Hepatic stellate cell (primary cell): ENCODE measurements at places on chromosomes 7 and 10.

DNA sequence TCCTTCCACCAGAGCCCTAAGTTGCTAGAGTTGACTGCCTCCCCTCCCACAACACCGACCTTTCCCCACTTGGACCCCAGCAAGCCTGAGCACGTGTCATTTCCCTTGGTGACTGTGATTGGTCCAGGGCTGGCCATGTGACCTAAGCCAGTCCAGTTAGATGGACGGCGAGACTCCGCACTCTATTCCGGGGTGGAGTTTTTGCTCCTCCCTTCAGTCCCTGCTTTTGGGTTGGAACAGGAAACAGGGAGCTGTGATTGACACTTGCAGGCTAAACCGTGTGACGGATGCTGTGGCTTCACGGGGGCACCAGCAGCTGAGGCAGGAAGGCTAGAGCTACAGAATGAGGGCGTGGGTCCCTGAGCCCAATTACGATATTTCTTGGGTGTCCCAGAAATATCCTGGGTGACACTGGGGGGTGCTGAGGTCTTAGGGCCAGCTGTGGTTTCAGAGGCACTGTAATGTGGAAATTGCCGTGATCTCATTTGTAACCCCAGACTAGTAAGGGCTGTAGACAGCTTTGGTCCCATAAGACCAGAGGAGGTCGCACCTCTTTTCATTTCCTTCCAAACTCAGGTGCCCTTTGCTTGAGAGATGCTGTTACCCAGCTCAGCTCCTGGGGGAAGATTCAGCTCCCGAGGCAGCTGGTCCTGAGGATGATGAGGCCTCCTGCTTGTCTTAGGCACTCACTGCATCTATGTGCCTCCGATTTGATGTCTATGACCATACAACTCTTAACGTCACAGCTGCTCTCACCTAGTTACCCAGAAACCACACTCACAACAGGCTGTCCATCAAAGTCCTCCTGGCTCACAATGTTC, 102.7 kb upstream of the NPTX2 start:
- no peak for DNase-seq

GRCh38 chr7:94188350-94188749, 184.2 kb upstream of the BET1 start:
- DNase-seq: no peak

DNA sequence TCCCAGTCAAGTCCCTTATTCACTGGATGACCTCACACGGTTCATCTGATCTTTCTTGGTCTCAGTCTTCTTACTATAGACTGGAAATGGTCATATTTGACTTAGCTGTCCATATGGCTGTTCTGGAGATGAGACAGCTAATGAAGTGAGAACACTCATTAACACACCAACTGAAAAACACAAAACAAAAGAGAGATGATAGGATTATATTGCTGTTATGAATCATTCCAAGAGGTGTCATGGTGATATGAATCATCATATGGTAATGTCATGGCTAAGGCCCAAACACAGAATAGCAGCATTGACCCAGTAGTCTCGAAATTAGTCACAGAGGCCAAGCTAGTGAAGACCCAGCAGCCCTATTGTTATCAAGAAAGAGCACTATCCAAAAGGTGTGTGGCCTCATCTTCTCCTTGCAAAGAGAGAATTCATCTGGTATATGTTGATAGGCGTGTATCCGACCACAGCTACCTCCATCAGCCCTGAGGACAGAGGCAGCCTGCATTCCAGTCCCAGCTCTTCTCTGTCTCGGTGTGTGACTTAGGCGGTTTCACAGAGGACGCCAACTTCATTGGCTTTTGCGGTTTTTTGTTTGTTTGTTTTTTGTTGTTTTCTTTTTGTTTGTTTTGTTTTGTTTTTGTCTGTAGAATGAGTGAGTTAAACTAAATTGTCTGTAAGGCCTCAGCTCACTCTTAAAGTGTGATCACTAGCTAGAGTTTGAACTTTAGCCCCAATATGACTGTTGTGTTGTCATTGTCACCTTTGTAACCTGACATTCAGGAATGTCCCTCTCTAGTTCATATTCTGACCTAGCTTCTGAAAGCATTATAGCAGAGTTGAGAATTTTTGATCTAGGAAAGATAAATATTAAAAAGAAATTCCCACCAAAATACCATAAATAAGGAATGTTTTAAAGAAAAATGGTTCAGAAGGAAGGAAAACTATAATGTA, 97.4 kb upstream of the PDCD4 start:
- DNase-seq: peak; percentile 78

GRCh38 chr7:122858320-122858719, 27.9 kb downstream of the CADPS2 start:
- DNase-seq: no peak

DNA sequence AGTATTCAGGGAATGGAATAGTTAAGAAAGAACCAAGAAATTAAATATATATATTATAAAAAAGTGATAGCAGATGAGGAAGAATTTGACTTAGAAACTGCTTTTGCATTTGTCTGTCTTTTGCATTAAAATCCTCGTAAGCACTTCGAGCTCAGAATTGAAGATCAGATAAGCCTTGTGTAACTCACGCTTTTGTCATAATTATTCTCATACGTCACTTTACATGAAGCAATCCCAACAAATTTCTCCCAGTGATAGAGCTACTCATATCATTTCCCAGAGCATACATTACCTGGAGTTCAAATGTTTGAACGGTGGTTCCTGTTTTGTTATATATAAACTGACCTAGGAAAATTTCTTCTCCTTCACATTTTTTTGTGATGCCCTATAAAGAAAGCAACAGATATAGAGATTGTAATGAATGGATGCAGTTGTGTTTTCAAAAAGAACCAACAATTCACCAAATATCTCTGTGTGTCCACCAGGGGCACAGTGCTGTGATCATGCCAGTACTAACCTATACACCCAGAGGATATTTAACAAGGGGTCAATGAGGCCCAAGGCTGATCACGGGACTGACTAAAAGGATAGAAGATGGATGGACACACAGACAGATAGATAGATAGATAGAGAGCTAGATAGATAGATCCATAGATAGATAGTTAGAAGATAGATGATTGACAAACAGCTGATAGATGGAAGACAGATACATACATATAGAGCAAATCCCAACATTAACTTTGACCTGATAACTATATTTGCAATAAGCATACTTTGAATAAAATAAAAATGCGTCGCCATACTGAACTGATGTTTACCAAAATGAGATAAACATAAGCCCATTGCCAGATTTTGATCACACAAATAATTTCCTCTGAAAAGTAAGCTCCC, 9.3 kb upstream of the HUS1 start:
- no peak for DNase-seq

DNA sequence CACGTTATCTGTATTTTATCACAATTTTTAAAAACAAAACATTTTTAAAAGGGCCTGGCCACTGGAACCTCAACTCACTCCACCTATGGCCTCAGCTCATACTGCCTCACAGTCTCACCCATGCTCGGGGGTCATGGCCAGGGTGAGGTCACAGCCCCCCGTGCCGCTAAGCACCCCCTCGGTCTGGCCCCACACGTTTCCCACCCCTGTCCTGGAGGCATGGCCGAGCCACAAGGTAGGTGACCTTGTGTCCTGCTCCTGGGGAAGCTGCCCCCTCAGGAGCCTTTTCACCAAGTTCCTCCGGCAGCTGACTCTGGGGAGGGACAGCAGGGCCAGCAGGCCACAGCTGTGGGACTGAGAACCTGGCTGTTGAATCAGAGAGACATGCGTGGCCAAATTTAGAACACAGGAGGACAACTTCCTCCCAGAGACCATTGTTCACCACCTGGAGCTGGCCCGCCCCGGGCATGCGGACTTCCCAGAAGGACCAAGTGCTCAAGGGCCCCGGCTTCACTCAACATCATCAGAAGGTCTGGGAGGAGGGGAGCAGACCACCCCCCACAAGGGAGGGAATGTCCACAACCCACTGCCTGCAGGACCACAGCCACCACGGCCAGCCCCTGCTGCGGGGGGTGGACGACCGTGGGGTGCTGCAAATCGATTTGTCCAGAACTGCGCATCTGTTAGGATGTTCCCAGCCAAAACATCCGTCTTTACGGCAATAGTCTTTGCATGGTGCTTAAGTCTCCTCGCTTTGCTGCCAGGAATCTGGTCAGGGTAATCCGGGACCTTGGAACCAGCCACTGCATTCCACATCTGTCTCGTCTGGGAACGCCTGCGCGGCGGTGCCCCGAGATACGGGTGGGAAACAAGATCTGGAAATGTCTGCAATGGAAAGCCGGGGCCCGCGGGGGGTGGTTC, 48.6 kb upstream of the PDGFA start:
- peak; percentile 64 for DNase-seq

DNA sequence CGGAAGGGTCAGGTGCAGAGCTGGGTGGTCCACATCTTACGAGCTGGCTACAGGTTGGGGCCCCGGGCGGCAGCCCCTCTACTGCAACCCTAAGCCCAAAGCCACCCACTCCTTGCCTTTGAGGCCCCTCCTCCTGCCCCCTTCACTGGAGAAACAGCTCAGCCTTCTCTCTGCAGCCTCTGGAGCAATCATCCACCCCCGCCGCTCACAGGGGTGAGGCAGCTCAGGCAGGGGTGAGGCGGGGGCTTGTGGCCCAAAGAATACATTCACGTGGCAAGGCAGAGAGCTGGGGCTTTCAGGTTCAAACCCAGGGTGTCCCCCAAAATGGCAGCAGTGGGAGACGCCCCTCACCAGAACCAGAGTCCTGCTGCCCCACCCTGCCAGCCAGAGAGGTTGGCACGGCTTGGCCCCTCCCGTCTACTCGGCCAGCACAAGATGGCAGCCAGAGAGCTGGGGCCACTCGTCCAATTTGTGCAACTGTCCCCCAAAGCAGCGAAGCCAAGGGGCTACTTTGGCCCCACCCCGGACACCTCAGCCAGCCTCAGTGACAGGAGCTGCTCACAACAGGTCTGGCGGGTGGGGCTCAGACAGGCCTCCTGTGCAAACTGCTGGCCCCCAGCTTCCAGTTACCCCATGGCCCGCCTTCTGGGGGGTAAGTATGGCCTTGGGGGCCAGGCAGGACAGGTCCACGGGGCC, 7.2 kb downstream of the GNB2 start:
- DNase-seq: peak; percentile 11

- no peak for DNase-seq
Measured at GRCh38 chr10:129392855-129393254, 74.2 kb upstream of the MGMT start.

- no peak for DNase-seq
Measured at GRCh38 chr7:2956076-2956475, 87.6 kb downstream of the CARD11 start.

DNA sequence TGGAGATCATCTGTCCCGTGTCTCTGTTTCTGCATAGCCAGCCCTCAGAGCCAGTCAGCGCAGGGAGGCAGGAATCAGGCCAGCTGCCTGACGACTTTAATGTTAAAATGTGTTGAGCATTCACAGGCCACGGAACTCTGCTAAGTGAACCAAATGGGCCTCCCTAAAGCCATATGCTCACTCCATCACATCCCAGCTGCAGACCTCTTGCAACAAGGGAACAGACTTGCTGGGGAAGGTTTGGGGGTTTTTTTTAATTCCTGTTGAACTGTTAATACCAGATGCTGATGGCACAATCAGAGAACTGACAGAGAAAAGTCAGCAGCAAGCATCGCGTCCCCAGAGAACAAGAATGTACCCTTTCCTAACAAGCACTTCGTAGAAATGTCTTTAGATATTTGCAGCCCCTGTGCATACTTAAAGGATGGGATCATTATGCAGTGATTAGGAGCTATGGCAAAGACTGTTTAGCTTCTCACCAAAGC, 900.4 kb upstream of the AUTS2 start:
- no peak for DNase-seq

- peak; percentile 48 for DNase-seq
Measured at GRCh38 chr7:110386913-110387312, 704.0 kb upstream of the LRRN3 start.

GRCh38 chr7:130377178-130377577, 3.1 kb upstream of the CPA1 start:
- no peak for DNase-seq

DNA sequence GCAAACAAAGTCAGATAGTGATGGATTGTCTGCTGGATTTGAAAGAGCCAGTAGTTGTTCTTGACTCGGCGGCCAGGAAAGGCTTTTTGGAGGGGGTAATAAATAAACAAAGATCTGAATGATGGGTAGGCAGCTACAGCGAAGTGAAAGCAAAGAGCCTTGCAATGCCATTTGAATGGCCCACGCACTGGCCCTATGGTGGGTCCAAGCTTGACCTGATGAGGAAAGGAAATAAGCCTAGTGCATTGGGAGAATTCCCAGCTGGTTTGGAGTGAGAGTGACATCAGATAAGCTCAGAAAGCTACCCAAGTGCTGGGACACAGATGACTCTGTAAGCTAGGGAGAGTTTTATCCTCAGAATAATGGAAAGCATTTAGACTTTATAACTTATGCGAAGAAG, 365.2 kb downstream of the PLXDC2 start:
- no peak for DNase-seq

GRCh38 chr7:149296368-149296767, 34.4 kb downstream of the ZNF783 start:
- no peak for DNase-seq

GRCh38 chr7:156156734-156157408, 344.6 kb upstream of the SHH start:
- no peak for DNase-seq

DNA sequence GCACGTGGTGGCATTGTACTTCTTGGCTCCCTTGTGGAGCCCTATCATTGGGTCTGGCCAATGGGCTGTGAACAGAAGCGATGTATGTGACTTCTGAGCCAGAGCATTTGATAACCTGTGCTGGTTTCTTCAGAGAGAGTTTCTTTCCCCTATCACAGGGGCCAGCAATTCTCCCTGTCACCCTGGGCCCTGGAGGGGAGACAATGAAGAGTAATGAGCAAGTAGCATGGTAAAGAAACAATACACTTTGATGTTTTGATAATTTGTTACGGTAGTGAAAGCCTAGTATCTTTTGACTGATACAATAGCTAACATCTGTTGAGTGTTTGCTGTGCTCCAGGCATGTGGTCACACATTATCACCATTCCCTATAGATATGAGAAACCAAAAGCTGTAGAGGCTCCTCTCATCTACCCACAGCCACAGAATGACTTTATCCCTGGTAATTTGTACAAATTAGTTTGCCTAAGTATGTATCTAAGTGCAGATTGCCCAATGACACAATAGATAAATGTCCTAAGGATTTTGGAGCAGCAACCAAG, 113.4 kb upstream of the SVIL start:
- DNase-seq: no peak

- DNase-seq: no peak
Measured at GRCh38 chr7:69062020-69062765, 536.1 kb upstream of the AUTS2 start.

DNA sequence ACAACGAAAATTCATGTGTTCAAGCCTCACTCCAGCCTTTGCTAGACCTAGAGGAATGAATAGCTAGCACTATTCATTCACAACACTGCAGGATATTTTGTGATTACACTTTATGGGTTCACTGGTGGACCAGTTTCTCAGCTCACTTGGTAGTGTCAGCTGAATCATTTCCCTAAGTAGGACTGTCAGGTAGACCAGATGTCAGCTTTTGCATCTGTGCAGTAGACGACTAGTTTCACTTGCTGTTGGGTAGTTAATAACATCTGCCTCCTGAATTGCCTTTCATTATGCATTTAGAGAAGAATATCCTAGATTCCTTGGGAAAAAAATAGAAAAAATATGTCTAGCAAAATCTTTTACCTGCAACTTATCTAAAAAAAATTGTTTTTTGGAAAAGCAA, 296.4 kb downstream of the ADARB2 start:
- no peak for DNase-seq

- DNase-seq: no peak
Measured at GRCh38 chr10:49651917-49652316, 27.5 kb upstream of the C10orf53 start.
